Activated T-cell treated with anti-CD3 and anti-CD28 coated beads for 24 hours (primary cell): ENCODE measurements at places on chromosomes 2 and 18.

DNA sequence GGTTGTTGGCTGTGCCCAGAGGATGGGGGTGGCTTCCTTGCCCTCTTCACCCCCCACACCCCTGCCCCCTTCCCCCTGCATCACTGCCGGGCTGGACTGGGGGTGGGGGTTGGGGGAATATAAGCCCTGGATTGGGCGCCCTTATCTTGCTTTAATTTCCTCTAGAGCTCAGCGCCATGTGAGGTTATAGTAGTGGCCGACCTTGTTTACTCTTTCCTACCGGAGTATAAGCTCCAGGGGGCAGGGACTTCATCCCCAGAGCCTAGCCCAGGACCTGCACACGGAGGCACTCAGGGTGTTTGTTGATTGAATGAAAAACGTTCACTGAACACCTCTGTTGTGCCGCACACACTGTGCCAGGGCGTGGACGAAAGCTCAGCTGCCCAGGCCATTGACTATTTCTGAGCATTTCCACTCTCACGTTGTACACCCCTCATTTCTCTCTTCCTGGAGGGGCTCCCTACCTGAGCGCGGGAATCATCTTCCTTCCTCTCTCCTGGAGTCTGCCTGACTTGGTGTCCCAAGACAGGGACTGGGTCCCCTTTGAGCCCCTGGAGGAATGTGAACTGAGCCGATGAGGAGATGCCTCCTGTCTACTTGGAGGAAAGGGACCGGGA, 9.3 kb upstream of the SPATA3 start:
- DNase-seq, result no peak

DNA sequence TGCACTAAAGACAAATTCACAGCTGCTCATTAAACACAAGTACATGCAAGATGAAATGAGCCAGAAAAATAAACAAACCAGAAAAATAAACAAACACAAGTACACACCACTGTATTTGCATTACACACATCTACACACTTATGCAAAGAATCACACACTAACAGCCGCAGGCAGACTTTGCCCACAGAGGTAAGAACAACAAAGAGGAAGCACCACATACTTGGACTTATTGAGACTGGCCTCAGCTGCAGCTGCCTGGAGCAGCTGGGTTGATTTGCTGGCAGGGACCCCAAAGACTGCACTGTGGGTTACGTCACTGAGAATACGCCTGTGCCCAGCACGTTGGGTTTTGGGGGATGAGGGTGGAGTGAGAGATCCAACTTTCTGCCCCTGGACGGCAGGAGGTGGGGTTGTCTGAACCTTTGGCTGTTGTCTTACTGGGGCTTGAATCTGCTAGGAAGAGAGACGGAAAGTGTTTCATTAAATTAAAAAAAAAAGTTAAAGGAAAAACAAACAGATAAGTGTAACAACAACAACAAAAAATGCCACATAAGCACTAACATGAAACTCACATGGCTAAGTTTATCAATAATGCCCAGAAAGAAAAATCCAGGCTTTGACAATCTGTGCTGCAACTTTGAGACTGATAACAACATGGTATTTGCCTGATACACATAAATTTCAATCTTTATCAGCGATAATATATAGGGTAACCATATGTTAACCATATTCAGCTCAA, 71.9 kb upstream of the NFU1 start:
- DNase-seq, result no peak

DNA sequence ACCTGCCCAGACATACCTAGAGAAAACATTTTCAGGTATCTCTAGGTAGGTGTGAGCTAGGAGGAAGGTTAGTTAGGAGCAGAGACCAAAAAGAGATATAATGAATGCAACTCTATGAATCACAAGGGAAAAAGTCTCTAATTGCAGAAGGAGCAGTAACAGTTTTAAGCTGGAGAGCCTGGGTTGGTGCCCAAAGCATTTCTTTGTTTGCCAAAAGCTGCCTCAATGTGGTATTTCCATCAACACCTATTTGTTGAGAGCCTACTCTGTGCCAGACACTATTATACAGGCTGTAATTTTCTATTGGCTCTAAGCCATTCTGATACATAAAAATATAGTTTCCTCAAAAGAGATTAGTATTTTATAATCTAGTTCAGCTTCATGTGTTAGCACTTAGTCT, 141.6 kb downstream of the UBE2E3 start:
- DNase-seq, result no peak

- no peak for DNase-seq
These were observed 54.3 kb downstream of the EDAR start for GRCh38 chr2:108934583-108935245.

DNA sequence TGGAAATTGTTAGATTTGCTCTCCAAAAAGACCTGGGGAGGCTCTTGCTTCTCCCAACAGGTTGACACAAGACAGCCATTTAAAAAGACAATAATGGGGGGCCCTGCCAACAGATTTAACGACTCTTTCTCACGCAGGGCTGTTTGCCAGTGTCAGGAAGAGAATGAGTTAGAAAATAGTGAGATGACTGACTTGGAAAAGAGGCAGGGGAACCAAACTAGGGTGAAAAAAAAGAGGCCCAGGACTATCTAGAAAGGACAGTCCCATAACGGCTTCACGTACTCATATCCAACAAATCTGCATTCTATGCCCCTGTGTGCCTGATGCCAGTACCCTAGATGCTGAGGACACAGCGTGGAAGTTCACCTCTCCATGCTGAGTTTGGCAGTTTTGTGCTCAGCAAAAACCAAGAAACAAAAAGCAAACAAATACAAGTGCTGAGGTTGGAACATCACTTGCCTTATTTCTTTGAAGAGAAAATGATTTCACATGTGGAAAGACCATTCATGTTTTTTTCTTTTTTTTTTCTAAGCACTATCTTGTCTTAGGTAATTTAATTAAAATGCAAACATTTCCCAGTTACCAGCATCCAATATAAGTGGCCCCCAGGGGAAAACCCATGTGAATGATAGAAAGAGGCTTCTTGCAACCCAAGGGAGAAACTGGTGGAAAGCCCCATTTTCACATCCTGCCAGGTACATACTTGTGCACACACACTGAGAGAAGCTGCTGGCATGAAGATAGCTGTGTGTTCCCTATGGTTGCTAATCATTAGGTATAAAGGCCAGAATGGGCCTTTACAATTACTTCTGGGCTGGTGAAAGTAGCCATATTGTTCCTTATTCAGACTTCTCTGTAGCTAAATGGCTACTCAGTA, 10.6 kb upstream of the WIPF1 start:
- no peak for DNase-seq

GRCh38 chr2:28150236-28150915, 242.3 kb upstream of the FOSL2 start:
- DNase-seq, result no peak

DNA sequence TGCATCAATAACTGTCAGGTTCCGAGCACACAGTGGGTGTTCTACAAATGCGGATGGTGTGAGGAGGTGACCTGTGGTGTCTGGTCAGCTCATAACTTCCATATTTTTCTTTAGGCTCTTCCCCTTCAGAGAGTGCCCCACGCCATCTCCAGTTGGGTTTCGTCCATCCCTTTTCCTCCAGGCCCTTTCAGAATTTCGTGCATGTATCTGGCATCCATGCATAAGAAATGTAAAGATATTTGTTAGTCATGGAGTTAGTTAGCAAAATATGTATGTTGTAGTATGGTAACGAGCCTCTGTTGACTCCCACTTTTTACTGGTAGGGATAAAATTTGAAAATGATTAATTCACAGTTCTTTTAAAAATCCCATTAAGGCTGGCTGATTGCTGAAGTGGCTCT, 67.2 kb downstream of the SNTG2 start:
- DNase-seq, result no peak

- DNase-seq, result no peak
These were observed 1.9 kb upstream of the ZFP36L2 start for GRCh38 chr2:43228321-43228751.

- no peak for DNase-seq
These were observed 368.8 kb downstream of the RPRM start for GRCh38 chr2:153109793-153110192.

DNA sequence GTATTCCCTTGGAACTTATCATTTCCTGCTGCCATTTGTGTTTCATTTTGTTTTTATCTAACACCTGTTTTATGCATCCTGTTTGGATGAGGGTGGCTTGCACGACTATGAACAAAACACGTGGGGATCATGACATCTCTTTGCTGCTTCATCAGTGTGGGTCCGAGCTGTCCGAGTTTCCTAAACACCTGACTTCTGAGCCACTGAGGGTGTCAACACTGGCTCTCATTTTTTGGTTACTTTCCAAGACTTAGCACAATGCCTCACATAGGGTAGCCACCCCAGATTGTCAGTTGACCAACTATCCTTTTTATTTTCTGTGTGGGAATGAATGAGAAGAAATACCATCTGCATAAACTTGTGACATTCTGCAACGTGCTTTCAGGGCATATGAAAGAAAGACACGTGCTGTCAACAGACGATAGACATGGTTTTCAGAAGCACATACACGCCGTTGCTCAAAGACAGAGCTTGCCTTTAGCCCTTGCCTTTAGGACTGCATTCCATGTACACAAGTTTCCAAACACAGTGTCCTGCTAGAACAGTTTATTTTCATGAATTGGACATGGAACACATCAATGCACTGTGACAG, 166.7 kb downstream of the MYT1L start:
- DNase-seq, result no peak
